ENCODE measurements at places on chromosomes 5 and 9.

DNA sequence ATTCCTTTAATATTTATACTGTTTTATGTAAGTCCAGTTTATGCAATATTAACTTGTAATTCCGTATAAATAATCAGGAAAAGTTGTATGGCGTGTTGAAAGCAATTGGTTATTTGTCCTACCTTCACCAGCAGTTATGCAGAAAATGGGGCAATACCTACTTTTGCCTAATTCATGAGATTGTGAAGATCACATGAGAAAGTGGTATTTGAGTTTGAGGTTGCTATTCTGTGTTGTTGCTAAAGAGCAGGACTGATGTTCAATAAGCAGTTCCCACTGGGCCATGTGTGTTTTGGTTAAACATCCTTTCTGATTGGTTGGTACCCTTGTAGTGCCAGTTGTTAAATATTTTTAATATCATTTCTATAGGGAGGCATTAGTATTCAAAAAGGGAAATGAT is 3.2 kb downstream of the TGFBR1 start:
- no peak for DNase-seq

DNA sequence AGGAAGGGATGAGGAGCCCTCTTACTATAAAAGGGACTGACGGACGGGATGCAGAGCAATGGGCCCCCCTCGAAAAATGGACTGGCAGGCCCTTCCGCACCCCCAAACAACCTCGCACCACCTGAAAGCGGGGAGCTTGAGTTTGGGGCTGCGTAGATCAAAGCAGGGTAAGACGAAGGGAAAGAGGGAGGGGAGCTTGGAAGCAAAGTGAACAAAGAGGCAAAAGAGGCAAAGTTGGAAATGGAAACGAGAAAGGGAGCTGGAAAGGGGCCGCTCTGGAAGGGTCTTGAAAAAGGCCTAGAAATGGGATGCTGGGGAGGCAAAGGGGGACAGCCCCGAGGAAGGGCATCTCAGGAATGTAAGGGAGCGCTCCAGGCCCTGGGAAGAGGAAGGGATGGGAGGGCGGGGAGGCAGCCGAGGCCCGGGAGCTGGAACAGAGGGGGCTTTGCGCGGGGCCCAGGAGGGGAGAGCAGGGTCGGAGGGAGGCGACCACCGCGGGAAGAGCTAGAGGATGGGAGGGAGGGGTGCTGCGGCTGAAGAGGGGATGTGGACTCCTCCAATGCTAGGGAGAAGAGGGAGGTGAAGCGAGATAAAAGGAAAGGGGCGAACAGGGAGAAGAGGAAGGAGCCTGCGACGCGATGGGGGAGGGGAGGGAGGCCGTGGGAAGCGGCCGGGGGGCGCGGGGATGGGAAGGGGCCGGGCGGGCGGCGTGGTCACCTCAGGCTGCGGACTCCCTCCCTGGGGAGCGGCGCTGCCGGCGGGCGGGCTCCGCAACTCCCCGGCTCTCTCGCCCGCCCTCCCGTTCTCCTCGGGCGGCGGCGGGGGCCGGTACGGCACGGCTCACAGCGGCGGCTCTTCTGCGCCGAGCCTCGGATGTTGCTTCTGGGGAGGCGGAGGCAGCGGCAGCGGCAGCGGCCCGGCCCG is 577 bp downstream of the RNF145 start:
- DNase-seq: peak; percentile 34

DNA sequence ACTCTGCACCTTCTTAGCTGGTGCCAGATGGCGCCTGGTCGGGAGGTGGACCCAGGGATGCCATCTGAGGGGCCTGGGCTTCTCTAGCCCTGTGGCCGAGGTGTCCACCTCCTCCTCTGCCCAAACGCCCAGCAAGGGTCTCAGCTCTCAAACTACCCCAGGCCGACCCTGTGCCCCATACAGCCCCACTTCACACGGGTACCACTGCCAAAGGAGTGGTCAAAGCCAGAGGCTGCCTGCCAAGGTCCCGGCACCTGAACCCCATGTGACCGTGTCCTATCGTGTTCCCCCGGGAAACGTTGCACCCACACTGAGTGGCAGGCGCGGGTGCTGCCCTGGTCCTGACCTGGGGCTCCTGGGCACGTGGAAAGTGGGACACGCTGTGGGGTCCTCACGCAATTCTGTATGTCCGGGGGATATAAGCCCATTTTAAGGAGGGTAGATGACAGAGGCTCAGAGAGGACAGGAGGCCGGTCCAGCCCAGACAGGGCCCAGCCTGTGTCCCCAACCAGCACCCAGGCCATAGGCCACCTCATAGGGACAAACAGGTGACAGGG is 1.9 kb downstream of the ENTPD8 start:
- no peak for DNase-seq

DNA sequence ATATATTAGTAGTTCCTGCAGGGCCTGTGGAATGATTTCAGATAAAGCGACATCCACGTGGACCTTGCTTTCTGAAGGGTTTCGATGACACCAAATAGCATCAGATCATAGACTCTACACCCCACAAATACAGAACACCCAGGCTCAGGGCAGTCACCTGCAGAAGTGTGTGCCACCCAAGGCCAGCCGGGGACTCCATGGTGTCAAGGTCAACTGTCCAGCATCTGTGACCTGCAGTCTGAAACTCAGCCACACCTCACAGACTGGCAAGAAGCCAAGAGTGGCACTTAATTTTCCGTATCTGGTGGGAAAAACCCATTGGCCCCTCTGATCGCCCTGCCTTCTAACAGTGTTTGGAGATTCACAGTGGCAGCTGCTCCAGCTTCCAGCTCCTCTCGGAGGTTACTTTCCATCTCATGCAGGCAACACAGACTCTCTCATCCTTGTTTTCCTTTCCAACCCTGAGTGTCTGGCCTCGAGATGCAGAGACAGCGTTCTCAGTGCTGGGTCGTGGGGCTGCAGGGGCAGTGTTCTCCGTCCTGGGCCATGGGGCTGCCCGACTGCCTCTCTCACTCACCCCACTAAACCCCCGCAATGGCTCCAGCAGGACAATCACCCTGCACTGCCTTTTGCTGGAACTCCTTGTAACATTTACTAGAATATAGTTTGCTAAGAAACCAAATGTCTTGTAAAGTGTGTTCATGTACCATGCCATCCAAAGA is 221.9 kb downstream of the IRX2 start:
- no peak for DNase-seq

GRCh38 chr5:142870532-142871362 is 100.6 kb downstream of the ARHGAP26 start:
- no peak for DNase-seq

DNA sequence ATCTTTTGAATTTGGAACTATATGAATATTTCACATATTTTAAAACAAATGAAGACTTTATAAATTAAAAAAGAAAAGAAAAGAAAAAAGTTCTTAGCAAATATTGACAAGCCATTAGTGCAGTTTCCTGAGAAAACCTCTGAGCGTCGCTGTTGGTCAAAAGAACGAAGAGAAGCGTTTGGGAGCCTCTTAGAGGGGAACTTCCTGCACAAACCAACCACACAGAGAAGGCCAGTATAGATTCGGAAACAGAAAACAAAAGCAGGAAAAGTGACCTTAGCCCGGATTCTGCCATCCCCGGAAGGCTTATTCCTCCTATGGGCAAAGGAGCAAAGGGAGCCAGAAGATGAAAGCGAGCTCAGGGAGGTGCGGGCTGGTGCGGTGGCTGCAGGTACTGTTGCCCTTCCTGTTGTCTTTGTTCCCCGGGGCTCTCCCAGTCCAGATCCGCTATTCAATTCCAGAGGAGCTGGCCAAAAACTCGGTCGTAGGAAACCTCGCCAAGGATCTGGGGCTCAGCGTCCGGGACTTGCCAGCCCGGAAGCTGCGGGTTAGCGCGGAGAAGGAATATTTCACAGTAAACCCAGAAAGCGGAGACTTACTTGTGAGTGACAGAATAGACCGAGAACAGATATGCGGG is at the start of gene PCDHGB2:
Gene PCDHGB2 (plus strand): TSS at position 205 of the 637 bp plus-strand sequence. CDS start 142 bp downstream, at position 347.
- DNase-seq: no peak

DNA sequence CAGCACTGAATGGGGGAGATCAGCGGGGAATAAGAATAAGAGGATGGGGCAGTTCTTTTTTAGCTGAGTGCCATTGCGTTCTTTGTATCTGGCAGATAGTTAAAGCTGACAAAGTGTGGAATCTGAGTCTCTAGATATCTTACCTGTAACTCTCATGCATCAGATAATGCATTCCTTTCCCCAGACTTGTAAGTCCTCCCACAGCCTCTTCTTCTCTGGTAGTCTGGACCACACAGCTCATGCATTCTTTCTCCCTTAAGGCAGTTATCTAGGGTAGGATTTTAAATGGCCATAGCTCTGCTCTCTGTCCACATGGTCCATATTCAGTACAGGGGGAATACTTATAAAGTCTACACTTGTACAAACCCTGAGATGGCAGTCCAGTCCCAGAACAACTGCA is 54.0 kb upstream of the FGF10 start:
- DNase-seq: no peak
